Breast epithelium (tissue), 4 donors: ENCODE measurements at places on chromosomes 16 and 17.

- DNase-seq: no peak
- no peaks in the 10 kb centered on the region for H3K4me1 ChIP-seq
- no peak overlapping the region for H3K4me3 ChIP-seq
Observed at GRCh38 chr16:28943281-28943680, 7.5 kb upstream of the NFATC2IP start.

DNA sequence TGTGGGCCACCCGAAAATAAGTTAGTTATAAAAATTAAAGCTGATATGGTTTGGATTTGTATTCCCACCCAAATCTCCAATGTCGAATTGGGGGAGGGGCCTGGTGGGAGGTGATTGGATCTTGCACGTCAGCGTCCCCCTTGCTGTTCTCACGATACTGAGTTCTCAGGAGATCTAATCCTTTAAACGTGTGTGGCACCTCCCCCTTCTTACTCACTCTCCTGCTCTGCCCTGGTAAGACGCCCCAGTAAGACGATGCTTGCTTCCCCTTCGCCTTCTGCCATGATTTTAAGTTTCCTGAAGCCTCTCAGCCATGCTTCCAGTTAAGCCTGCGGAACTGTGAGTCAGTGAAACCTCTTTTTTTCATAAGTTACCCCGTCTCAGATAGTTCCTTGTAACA, 35.4 kb downstream of the SYCE1L start:
- no peaks in the 10 kb centered on the region for H3K4me1 ChIP-seq
- H3K27me3 ChIP-seq: no peaks in the 10 kb centered on the region
- H3K27ac ChIP-seq: no peak overlapping the region
- no peak overlapping the region for H3K4me3 ChIP-seq

DNA sequence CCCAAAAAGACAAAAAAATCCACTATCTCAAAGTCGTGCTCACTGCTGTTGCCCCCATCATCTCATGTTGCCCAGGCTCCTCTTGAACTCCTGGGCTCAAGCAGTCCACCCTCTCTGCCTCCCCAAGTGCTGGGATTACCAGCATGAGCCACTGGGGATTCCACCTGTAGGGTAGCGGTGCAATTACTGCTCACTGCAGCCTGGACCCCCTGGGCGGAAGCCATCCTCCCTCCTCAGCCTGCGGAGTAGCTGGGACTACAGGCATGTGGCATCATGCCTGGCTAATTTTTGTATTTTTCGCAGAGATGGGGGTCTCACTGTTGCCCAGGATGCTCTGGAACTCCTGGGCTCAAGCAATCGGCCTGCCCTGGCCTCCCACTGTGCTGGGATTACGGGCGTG, 37.9 kb upstream of the BHLHA9 start:
- no peaks in the 10 kb centered on the region for H3K36me3 ChIP-seq
- H3K27ac ChIP-seq: no peak overlapping the region
- no peak for DNase-seq
- H3K4me3 ChIP-seq: no peak overlapping the region
- peaks cover 15% of the 10 kb centered on the region for H3K4me1 ChIP-seq
- no peaks in the 10 kb centered on the region for H3K27me3 ChIP-seq

DNA sequence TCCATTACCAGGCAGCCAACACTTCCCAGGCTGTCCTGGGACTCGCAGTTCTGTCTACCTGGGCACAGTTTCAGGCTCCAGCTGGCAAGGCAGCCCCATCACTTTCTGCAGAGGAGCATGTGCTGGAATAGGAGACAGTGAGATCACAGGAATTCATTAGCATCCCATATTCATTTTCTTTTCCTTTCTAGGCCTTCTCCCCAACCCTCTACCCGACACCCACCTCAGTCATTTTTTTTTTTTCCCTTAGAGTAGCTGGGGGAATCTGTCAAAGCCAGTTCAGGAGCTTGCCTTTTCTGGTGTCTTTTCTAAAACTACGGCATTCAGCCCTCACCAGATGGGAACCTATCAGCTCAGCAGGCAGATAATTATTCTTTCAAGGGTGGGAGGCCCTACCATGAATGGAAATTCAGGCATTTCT, 42.4 kb upstream of the FBXO47 start:
- no peak for DNase-seq
- H3K27ac ChIP-seq: no peak overlapping the region
- no peaks in the 10 kb centered on the region for H3K27me3 ChIP-seq
- H3K4me1 ChIP-seq: no peaks in the 10 kb centered on the region
- H3K36me3 ChIP-seq: no peaks in the 10 kb centered on the region
- H3K4me3 ChIP-seq: no peak overlapping the region

DNA sequence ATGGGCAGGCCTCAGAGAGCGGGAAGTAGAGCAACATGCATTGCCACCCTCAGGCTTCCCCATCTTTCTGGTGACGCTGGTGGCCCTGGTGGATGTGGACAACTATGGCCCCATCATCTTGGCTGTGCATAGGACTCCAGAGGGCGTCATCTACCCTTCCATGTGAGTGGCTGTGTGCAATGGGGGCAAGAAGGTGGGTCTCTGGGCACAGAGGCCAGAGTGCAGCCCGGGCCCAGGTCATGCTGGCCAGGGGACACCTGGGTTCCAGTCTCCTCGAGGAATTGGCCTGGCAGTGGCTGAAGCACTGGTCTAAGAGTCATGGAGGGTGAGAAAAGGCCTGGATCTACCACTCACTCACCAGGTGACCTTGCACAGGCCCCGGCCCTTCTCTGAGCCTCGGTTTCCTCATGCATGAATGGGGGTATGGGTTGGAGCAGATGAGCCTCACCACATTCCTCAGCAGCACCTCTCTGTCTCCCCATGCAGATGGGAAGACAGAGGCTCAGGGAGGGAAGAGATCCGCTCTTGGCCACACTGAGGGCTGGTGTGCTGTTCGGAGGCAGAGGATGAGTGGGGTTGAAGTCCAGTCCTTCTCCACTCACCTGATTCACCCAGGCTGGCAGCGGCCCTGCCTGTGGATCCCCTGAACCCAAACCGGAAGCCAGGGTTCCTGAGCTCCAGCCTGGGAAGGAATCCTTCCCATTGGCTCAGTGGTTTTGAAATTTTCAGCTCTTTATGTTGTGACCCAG, 7.2 kb upstream of the ADGRG3 start:
- no peak for DNase-seq
- H3K27ac ChIP-seq: no peak overlapping the region
- H3K36me3 ChIP-seq: no peaks in the 10 kb centered on the region
- H3K4me1 ChIP-seq: no peaks in the 10 kb centered on the region

DNA sequence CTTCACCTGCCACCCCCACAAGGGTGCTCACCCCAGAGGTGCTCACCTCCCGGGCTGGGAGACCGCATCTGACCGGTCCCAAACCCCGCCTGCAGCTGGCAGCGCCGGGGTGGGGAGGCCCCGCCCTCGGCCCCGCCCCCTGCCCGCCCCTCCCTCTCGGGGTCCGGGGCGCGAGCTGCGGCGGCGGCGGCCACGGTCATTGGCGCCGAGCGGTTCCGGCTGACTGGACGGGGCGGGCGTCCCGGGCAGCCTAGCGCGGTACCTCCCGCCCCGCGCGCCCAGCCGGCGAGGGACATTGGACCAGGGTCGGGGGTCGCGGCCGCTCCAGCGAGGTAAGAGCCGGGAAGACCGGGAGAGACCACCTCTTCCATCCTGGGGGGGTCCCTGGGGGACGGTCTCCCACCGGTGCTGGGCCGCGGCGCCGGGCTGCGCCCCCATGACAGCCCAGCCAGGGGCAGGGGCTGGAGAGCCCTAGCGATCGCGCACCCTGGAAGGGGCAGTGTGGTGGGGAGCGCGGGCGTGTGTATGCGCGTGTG, at the start of gene CACNG5:
Gene CACNG5, plus strand, starts transcription at position 199 of the 536 bp plus-strand sequence. CDS start 42,216 bp downstream, outside the sequence.
- peak within 1 kb of the TSS; percentile 28 for H3K4me3 ChIP-seq
- H3K36me3 ChIP-seq: no peaks in the 10 kb centered on the region
- no peak within 1 kb of the TSS for H3K27ac ChIP-seq
- peaks cover 60% of the 10 kb centered on the region for H3K27me3 ChIP-seq
- no peak for DNase-seq

DNA sequence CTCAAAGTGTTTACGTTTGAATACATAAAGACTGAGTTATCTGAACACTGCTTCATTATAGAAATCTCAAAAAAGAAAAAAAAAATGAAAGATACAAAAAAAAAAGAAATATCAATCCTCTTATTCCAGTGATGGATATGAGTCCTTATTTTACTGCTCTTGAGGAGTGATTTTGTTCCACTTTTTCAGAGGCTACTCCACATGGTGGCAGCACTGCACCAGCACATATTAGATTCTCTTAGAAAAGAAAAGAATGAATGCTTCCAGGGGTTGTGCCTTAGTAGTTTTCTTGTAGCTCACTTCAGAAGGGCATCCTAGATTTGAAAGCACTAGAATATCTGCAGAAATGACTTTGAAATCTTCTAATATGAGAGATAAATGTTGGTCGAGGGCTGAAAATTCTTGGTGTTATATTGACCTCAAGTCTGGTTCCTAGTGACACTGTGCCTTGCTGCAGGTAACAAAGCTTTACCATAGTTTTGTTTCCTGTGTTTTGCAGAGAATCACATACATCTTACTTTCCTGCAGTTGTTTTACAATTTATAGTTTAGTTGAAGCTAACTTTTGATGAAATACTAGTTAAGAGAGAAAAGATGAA, 25.9 kb downstream of the AP2B1 start:
- H3K27ac ChIP-seq: no peak overlapping the region
- H3K4me1 ChIP-seq: no peaks in the 10 kb centered on the region
- H3K4me3 ChIP-seq: no peak overlapping the region
- DNase-seq: no peak

GRCh38 chr16:84806256-84806889, 13.4 kb upstream of the CRISPLD2 start:
- no peak for DNase-seq
- H3K27ac ChIP-seq: no peak overlapping the region
- no peak overlapping the region for H3K4me3 ChIP-seq
- H3K36me3 ChIP-seq: no peaks in the 10 kb centered on the region

- DNase-seq: no peak
- H3K36me3 ChIP-seq: no peaks in the 10 kb centered on the region
- no peaks in the 10 kb centered on the region for H3K4me1 ChIP-seq
- no peak overlapping the region for H3K27ac ChIP-seq
- no peak overlapping the region for H3K4me3 ChIP-seq
Observed at GRCh38 chr17:48121923-48122664, 14.5 kb downstream of the SNX11 start.

DNA sequence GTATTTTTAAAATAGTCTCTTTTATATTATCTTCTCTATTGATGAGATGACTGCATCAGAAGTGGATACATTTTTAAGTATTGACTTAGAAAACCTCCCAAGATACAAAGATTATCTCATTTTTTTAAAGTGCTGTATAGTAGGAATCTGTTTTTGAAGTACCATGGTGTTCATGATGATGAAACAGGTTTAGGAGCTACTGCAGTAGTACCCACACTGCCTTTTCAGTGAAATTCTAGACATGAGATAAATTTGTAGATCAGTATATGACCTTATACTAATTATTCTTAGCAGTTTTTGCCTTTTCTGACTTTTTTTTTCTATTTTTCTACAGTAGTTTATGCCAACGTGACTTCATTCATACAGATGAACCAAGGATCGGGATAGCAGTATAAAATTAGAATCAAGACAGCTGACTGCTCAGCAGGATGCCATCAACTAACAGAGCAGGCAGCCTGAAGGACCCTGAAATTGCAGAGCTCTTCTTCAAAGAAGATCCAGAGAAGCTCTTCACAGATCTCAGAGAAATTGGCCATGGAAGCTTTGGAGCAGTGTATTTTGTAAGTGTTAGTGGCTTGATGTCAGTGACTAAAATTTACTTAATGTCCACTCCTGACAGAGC, 61.1 kb downstream of the TAOK1 start:
- no peak overlapping the region for H3K4me3 ChIP-seq
- DNase-seq: no peak
- no peaks in the 10 kb centered on the region for H3K4me1 ChIP-seq
- H3K27ac ChIP-seq: no peak overlapping the region
- no peaks in the 10 kb centered on the region for H3K36me3 ChIP-seq

DNA sequence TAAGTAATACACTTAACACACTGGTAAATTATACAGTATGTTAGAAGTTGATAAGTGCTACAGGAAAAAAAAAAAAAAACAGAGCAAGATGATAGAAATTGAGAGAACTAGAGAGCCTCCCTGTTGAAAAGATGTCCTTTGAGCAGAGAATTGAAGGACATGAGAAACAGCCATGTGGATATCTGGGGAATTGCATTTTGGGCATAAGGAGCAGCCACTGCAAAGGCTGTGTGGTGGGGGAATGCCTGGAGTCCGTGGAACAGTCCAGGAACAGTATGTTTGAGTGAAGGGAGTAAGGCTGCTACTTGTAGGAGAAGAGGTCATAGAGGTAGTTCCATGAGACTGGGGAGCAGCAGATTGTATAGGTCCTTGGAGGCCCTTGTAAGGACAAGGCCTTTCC, 178.4 kb downstream of the FTO start:
- no peak overlapping the region for H3K27ac ChIP-seq
- H3K4me3 ChIP-seq: no peak overlapping the region
- no peaks in the 10 kb centered on the region for H3K27me3 ChIP-seq
- DNase-seq: no peak
- no peaks in the 10 kb centered on the region for H3K4me1 ChIP-seq
- no peaks in the 10 kb centered on the region for H3K36me3 ChIP-seq

DNA sequence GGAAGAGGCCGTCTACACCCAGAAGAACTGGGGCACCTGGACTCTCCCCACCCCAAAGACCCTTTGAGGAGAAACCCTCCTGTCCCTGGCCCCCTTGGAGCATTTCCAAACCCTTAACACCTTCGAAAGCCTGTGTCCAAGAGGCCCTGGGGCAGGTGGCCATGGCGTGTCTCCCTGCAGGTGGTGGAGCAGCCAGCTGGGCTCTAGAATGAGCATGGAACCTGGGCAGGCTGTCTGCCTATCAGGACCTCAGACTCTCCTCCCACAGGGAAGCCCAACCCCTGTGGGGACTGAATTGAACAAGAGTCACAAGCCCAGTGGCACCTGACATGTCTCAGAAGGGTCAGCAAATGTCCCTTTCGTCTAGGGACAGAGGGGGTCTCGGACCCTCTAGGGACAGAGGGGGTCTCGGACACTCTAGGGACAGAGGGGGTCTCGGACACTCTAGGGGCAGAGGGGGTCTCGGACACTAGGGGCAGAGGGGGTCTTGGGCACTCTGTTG, 8.4 kb downstream of the CBX4 start:
- H3K4me3 ChIP-seq: no peak overlapping the region
- DNase-seq: no peak
- no peaks in the 10 kb centered on the region for H3K27me3 ChIP-seq
- H3K27ac ChIP-seq: peak overlapping the region; percentile 78
- peaks cover 18% of the 10 kb centered on the region for H3K4me1 ChIP-seq
- no peaks in the 10 kb centered on the region for H3K36me3 ChIP-seq

- H3K4me1 ChIP-seq: no peaks in the 10 kb centered on the region
- no peak overlapping the region for H3K27ac ChIP-seq
- no peaks in the 10 kb centered on the region for H3K27me3 ChIP-seq
- DNase-seq: no peak
- H3K4me3 ChIP-seq: no peak overlapping the region
Observed at GRCh38 chr17:74998783-74999182, 11.4 kb downstream of the CDR2L start.

DNA sequence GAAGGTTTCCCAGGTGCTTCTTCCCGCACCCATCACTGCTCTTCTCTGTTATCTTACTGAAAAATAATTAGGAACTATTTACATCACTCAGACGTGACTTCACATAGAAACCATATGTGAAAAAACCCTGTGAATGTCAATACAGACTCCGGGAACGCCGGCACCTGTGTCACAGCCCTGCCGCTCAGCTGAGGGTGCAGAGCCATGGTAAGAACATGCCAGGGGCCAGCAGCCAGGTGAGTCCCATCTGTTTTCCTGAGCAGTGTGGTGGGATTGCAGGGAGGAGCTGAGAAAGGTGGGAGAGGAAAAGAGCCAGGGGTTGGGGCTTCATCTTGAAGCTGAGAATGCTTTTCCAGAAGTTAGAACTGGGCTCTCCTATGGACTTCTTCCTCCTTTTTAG, 13.7 kb downstream of the FOXF1 start:
- no peak overlapping the region for H3K4me3 ChIP-seq
- H3K27me3 ChIP-seq: peaks cover 35% of the 10 kb centered on the region
- no peak overlapping the region for H3K27ac ChIP-seq
- H3K4me1 ChIP-seq: no peaks in the 10 kb centered on the region
- no peaks in the 10 kb centered on the region for H3K36me3 ChIP-seq
